ENCODE measurements at places on chromosomes 3 and 15. TPM values are rescaled to one million over a fixed set of nuclear protein-coding genes. Genes with fewer than 3 reads are reported as not detected.

- no peak for DNase-seq
Measured at GRCh38 chr3:59935025-59935424, 885.2 kb upstream of the CFAP20DC start.

DNA sequence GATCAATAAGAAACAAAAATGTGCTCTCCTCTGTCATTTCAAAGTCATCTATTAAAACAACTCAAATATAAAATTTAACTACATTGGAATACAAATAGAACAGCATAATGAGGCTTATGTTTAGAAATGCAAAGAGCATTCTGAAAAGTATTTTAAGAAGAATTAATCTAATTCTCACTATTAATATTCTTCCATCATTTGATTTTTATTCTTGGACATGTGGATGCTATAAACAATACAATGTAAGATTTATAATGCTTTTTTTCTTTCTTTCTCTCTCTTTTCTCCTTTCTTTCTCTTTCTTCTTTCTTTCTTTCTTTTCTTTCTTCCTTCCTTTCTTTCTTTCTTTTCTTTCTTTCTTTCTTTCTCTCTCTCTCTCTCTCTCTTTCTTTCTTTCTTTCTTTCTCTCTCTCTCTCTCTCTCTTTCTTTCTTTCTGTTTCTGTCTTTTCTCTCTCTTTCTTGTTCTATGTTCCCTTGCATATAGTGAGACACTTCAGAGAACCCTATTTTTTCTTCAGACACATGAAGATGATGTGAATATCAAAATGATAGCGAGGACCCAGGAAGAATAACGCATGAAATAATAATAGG, 32.6 kb upstream of the MEIS2 start:
- DNase-seq = no peak

- DNase-seq = peak; percentile 87
Measured at GRCh38 chr15:95325763-95326404, 1004.6 kb upstream of the NR2F2 start.

DNA sequence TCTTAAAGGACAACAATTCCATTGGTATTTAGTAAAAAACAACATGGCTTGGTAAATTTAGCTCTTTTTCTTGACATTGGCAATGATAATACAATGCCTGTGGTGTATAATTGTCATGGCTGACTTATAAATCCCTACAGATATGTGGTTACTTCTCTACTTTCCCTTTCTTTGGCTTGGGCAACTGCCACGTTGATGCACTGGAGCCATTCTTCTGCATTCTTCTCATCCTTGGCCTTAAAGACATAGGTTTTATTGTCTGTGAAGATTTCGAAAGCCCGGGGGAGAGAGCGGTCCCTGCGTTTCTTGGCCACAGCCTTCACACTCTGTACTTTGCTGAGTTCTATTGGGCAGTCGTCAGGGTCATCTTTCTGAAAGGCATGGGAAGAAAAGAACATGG, 101.1 kb upstream of the CCNL1 start:
- no peak for DNase-seq

- no peak for DNase-seq
Measured at GRCh38 chr3:127816783-127817405, 5.4 kb downstream of the MGLL start.

DNA sequence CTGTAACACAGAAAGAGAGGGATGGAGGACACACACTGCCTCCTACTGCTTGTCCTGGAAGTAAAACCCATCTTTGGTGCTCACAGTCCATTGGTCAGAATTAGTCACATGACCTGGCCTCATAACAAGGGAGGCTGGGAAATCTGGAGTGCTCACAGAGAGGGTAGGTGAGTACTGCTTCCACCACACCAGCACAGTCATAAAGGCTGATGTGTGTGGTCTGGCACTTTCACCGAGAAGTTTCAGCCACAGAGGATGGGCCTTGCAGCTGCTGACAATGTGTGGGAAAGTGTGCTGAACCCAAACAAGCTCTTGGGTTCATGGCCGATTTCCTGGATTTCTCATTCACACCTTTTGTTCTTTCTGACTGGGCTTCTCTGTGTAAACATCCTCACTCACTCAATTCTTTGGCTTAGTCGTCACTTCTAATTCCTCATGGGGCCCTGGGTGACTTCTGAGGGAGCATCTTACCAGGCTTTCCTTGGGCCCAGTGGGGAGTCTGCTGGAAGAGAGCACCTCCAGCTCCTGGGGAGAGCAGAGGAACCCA, 100.7 kb downstream of the ASB7 start:
- DNase-seq = peak; percentile 95

- DNase-seq = no peak
Measured at GRCh38 chr3:141632779-141633374, 105.2 kb upstream of the RNF7 start.

SCN11A gene
- total RNA-seq = under 0.01 TPM

DNA sequence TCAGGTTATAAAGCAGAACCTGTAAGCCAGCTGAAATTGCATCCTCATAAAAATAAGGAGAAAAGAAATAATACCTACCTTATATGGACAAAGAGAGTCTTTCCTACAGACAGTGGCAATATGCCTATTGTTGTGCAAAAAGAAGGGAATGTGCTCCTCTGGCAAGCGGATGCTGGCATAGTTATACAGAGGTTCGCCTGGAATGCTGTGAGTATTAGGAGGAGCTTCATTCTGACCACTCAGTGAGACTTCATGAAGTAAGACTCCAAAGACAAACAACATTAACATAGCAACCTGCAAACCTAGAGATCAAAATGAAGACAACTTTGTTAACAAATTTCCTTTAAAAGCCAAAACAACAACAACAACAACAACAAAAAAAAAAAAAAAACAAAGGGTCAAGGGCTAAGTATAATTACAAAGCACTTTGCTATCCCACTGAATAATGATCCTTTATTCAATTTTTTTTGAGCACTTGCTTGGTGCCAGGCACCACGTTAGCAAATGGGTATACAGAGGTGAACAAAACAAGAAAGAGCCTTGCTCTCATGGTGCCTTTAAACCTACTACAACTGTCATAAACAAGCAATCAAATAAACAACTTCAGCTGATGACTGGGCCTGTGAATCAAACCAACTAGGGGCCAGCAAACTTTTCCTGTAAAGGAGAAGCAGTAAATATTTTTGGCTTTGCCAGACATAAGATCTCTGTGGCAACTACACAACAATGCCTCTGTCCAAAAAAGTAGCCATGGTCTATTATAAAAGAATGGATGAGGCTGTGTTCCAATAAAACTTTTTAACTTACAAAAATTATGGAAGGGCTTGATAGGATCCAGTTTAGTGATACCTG, 3.7 kb downstream of the EOGT start:
- DNase-seq = peak; percentile 59

SIDT1 gene
- total RNA-seq = not detected

KNL1 gene
- total RNA-seq = 2.0 TPM

DNA sequence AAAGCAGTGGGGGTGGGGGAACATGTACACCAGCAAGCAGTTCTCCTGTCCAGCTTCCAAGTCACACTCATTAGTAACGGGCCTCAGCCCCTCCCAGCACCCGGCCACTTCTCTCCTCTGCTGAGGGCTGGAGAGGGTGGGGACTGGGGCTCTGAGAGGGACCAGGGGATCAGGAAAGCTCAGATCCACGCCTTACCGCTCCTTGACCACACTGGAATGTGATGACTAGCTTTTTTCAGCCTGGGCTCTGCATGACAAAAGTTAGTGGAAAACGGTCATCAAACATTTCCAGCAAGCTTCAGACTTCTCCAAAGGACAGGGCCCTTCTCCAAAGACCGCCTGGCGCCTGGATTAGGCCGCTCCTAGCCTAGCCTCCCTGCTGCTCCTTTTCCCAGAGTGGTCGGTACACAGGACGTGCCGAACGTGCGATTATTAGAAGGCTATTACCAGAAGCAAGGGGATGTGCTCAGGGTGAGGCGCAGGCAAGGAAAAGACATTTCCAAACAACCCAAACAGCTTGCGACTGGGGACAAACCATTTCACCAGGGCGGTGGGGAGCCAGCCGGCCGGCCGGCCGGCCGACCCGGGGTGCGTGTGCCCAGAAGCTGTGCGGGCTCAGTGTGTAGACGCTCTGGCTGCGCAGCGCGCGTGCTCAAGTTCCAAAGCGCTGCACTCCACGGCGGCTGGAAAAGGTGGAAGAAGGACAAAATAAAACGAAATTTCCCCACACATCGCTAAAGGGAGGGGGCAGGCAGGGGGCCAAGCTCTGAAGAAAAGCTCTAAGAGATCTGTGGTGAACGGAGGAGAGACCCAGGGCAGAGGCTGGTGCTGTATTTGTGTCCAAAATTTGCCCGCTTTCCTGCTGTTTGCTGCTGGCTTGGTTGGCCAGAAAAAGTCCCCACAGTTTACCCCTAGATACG, 51.0 kb upstream of the SSR3 start:
- peak; percentile 29 for DNase-seq

COLQ gene
- 0.44 TPM for total RNA-seq

IL17RE gene
- total RNA-seq = under 0.01 TPM

BTLA gene
- not detected for total RNA-seq

SEMA3G gene
- 30.5 TPM for total RNA-seq

DNA sequence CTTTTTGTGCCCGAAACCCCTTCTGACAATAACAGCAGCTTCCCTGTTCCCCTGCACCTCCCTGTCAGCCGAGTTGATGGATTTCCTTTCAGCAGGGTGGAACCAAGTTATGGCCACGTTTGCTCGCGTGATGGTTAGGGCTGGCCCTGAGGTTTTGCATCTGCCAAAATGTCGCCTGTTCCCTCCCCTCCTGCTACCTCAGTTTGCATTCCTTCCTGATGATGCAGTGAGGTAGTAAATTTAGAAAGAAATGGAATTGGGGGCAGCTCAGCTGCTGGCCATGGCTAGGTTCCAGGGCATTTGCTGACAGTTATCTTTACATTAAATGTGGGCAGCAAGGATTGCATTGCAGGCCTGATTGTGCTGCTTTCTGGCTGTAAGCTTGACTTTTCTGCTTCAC, 13.2 kb downstream of the LIMD1 start:
- peak; percentile 47 for DNase-seq

DNA sequence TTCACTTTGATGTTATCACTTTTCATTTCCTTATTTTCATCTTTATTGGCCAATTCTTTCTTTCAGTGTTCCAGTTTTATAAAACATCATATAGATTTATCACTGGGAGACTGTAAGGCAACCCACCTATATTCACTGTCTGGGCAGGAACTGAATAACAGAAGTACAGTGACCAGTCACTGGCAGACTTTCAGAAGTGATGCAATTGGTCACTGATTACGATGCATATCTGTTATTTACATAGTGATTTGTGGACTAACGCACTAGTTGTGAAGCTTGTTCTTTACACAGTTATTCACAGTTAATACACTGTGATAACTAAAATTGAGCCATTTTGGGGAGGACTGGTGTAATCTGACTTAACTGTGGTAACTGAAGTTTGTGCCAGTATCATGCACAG, 190.2 kb upstream of the DPH6 start:
- no peak for DNase-seq

- no peak for DNase-seq
Measured at GRCh38 chr15:99721104-99721778, 12.0 kb downstream of the LYSMD4 start.

DNA sequence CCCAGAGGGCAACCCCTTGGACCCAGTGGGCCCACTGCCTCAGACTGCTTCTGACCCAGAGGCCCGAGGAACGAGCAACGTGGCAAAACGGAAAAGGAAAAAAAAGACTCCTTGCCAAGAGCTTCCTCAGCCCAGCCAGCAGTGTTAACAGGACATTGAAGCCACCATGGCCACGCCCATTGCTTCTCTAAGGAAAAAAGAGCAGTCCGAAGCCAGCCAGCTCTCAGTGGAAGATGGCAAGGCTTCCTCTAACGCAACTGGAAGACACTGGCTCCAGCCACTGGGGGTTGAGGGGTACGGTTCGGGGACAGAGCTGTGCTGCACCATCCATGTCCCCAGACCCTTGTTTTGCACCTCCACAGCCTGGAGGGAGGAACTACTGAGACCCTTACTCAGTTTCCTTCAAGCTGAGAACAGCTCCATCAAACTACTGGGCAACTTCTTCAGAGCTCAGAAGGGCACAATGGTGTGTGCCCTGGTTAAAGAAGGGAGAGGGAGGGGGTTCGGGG, 10.7 kb downstream of the BMF start:
- DNase-seq = no peak

CHDH gene
- total RNA-seq = under 0.01 TPM

- no peak for DNase-seq
Measured at GRCh38 chr3:39453134-39453533, 14.3 kb upstream of the MOBP start.

DNA sequence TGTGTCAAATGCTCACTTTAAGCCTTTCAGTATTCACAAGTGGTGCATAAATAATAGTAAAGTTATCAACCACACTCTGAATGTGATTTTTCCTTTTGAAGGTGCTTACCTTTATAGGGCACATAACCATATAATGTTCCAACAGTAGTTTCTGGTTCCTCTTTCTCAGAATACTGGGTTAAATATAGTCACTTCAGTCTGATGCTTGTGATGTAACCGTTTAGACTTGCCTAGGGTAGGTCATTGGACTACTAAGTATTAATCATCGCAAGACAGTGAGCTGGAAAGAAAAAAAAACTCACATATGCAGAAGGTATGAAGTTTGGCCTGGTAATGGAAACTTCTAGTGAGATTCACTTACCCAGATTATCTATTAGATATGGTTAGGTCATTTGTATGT, 1.9 kb downstream of the KBTBD8 start:
- DNase-seq = peak; percentile 73

MOBP gene
- not detected for total RNA-seq

- no peak for DNase-seq
Measured at GRCh38 chr3:23709987-23710386, 95.8 kb upstream of the UBE2E1 start.

DNA sequence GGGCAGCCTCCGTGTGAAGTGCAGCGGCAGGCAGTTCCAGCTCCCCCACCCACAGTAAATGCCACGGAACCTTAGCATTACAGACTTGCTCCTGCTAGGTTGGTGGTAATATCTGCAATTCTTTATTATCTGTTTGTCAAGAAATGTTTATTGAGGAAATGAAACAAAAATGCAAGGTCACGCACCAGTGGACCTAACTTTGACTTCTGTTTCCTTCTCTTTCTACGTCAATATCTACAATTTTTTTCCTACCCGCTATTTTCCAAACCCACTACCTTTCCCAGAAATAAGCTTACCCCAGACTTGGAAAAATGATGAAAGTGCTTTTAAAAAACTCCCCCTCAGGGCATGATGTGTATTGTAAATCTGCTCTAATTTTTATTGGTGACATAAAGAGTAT, 18.9 kb downstream of the ILDR1 start:
- peak; percentile 11 for DNase-seq

DNA sequence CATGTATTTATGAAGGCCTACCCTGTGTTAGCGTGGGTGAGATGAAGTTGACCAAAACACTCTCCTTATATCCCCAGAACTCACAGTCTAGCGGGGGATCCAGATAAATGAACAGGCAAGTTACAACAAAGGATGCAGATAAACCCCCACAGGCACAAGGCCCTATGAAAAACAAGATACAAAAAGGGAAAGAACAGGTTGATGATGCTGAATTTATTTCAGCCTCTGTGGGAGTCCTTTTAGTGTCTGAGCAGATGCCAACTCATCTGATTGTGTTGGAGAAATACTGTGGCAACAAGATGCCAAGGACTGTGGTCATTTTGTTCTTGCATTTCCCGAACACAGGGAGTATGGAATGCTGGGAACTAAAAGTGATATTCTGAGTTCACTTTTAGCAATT, 300.0 kb downstream of the CHST2 start:
- DNase-seq = no peak

RBP2 gene
- not detected for total RNA-seq

Measured in lung microvascular endothelial cell (primary cell).